Hematopoietic multipotent progenitor cell treated with erythropoietin and hydrocortisone succinate and interleukin-3 and kit ligand, for 15 days (in vitro differentiated cells): ENCODE measurements at places on chromosomes 7 and 10.
A peak's percentile ranks its signal among the peaks of the same experiment; 100 is the strongest.

- DNase-seq: no peak
Observed at GRCh38 chr10:77922566-77923179, 3.9 kb downstream of the DLG5 start.

- no peak for DNase-seq
Observed at GRCh38 chr7:80387634-80388193, 124.2 kb downstream of the GNAT3 start.

- DNase-seq: peak; percentile 50
Observed at GRCh38 chr7:135508883-135509588, 866 bp downstream of the CNOT4 start.

DNA sequence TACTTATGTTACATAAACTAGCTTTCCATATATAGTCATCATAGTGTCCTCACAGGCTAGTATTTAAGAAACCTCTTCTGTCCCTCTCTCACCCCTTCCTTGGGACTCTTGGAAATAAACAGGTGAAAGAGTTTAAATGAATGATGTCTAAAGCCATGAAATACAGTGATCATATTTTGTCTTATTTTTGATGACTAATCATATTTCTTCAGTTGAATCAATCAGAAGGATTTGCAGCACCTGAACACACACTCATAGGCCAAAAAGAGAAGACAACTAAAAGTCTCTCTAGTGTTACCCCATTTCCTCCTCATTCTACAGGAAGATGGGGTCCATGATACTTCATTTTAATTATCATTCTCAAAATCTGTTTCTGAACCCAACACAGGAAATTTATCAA lies 8.6 kb upstream of the ATAD1 start:
- DNase-seq: no peak

- no peak for DNase-seq
Observed at GRCh38 chr7:86933295-86933845, 126.1 kb downstream of the ELAPOR2 start.

- DNase-seq: no peak
Observed at GRCh38 chr10:63208986-63209385, 75.9 kb downstream of the NRBF2 start.

DNA sequence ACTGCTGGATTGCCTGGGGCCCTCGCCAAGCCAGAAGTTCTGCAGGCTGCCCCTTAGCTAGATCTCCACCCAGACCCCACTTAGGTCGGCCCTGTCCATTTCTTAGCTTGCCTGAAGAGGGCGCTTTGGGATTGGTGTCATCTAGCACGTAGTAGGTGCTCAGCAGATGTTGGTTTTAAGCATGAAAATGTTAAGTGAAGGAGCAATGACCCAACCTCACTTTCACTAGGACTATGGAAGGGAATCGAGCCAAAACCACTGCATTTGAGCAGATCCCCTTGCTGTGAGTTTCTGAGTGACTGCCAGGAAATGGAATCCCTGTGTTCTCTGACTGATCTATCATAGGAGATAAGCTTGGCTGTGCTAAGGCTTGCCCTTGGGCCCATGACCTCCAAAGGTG lies 131.7 kb upstream of the EEPD1 start:
- peak; percentile 7 for DNase-seq

DNA sequence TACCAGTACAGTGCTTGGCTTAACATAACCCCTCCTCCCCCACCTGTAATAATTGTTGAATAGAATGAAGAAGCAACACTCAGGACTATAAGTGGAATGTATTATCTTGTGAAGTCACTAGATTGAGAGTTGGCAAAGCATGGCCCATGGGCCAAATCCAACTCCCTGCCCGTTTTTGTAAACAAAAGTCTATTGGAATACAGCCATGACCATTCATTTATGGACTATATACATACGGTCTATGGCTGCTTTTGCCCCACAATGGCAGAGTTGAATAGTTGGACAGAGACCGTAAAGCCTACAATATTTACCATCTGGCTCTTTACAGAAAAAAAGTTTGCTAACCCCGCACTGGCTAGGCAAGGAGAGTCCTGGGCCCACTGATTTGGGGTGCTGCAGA lies 48.1 kb upstream of the CYCS start:
- DNase-seq: no peak

DNA sequence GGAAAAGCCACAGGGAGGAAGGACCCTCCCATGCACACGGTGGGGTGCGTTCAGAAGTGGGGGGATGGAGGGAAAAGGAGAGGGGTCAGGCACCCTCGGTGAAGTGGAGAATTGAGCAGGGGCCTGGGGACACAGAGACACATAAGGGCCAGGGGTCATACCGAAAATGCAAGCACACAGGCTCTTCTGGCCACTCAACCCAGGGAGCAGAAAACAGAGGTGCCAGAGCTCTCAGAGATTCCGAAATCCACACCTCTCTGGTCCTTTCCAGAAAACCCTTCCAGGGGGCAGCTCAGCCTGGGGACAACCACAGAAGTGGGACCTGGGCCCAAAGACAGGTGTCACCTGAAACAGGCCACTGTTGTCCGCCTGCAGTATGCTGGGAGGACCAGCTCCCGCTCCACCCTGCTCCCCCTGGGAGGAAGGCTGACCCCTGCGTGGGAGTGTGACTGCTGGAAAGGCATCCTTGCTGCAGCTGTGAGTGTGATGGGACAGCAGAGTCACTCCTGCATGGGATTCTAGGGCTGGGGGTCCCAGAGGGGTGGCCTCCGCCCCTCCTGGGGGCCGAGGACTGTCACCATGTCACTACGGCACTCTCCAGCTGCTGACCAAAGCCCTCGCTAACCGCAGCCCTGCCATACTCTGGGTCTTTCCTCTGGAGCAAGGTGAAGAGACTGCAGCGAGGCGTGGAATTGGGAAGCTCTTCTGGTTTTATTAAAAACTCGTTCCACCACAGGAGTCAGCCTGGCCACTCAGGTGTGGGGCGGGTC lies 63.1 kb downstream of the TMEM209 start:
- DNase-seq: no peak

GRCh38 chr10:84921701-84922100 lies 593.3 kb downstream of the CCSER2 start:
- DNase-seq: no peak

DNA sequence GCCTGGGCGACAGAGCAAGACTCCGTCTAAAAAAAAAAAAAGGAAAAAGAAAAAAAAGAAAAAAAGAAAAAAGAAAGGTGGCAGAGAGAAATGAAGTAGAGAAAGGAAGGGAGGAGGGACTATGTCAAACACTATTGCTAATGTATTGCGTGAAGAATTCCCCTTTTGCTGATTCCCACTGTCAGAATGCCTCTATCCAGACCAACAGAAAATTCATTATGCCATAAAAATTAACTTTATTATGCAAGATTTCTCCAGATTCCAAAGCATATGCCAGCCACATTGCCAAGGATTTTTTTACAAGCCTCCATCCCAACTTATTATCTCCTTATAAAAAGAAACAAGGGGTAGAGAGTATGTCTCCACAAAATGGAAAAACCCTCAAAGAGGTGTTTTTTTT lies 209.3 kb downstream of the MTERF1 start:
- DNase-seq: no peak

DNA sequence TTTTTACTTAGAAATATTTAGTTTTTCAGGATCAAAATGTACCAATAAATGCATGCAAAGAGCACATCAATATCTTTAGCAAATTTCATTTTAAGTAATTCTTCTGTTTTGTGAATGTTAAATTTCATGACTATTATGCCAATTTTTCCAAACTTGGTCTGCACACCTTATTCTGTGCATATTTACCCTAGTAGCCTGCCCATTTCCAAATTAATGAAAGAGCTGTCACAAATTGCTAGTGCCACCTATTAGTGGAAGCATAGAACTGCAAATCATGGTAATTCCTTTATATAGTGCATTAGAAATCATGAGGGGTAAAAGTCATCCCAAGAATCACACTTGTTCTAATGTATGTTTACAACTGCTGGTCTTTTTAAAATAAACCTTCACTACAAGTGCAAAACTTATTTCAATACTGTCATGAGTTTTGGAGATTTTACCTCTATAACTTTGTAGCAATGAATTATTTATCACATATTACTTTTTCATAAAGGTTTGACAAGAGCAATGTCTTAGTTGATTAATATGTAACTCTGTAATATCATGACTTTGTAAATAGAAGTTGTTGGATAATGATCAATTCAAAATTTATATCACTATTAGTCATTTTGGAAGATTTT lies 5.7 kb downstream of the SEMA3A start:
- no peak for DNase-seq

DNA sequence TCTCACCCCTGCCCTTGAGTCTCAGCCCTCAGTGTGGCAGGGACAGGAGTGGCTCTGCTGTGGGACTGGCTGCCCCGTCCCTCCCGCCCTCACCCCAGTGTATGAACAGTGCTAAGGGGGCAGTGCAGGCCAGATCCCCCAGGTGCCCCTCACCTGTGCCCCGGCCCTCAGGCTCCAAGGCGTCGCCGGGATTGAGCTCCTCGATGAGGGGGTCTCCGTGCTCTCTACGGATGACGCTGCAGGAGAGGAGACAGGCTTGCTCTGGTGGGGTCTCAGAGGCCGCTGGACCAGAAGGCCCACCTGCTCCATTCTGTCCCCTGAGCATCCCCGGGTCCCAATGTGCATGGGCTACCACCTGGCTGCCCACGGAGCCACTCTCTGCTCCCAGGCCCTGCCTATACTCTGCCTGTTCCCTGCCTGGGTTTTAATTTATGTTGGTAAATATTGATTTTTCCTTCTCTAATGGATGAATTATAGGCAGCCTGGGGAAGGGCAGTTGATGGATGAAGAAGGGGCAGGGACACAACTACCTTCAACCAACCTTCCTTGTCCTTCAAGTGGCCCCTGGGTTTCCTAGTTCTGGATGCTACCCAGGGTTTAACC lies 47.2 kb downstream of the GOLGA7B start:
- no peak for DNase-seq

- DNase-seq: no peak
Observed at GRCh38 chr7:5488286-5488878, 64.7 kb upstream of the TNRC18 start.

DNA sequence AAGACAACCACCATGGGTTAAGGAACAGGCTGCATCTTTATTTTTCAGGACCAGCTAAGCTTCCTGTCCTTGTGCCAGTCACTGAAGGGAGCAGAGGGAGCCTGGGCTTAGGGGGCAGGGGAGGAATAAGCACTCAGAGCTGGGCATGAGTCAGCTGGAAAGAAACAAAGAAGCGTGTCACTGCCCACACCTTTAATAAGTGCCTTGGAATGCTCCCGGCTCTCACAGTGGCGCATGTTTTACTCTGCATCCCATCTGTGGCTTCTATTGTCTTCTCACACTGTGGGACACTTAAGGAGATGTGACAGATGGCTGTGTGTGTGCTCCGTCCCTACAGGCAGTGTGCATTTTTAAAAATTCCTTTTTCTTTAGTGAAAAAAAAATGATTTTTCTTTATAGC lies 71.7 kb downstream of the MTURN start:
- DNase-seq: no peak

DNA sequence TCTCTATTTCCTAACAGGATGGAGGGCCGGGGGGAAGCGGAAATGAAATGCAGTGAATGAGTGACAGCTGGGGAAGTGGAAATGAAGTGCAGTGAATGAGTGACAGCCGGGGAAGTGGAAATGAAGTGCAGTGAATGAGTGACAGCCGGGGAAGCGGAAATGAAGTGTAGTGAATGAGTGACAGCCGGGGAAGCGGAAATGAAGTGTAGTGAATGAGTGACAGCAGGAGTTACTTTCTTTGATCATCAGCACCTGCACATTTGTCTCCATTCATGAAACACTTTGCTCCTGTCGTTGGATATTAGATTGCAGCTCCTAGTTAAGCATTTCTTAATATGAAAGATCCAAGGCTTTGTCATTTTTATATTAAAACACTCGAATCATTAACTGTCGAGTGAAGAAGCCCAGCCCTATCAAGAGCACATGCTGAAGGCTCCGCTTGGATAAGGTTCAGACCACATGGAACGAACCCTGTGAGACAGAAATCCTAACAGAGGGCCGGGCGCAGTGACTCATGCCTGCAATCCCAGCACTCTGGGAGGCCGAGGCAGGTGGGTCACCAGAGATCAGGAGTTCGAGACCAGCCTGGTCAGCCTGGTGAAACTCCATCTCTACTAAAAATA lies 406.0 kb upstream of the ADARB2 start:
- DNase-seq: no peak

DNA sequence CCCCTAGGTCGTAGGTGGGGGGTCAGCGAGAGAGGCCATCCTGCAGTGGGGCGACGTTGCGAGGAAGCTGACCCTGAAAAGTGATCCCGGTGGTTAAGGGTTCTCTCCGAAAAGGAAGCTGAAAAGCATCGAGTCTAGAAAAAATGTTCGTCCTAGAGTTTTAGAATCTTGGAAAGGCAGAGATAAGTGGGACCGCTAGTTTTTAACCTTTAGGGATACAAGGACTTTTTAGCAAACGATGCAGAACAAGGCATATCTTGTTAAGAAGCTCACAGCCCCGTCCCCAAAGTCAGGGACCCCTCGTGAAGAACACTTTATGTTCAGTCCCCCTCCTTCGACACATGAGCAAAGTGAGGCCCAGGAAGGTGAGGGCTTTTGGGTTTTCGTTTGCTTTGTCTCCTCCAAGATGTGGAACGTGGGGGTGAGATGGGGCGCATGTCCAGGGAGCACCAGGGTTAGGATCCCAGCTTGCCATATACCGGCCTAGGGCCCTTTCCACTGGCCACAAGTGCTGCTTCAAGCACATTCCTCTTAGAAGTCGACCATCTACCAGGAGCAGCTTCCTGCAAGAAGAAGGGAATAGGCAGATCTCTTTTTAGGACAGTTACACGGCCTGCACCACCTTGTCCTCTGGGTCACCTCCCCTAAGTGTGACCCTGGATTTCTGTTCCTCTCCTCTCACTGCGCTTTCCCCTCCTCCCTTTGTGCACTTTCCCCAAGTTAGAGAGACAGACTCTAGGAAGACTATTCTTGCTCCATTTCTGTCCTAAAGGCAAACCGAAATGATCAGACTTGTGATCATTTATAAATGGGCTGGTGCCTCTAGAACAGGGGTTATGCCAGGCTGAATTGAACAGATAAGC lies 969 bp downstream of the SLC35G1 start:
- DNase-seq: no peak

- no peak for DNase-seq
Observed at GRCh38 chr10:95558593-95559320, 2.4 kb downstream of the SORBS1 start.

GRCh38 chr7:14207138-14207537 lies 217.7 kb upstream of the ETV1 start:
- no peak for DNase-seq

GRCh38 chr10:4028027-4028471 lies 243.0 kb upstream of the KLF6 start:
- DNase-seq: no peak

GRCh38 chr10:76175533-76176165 lies 744.2 kb downstream of the LRMDA start:
- DNase-seq: no peak

GRCh38 chr10:1335642-1336041 lies 279.5 kb downstream of the WDR37 start:
- no peak for DNase-seq

DNA sequence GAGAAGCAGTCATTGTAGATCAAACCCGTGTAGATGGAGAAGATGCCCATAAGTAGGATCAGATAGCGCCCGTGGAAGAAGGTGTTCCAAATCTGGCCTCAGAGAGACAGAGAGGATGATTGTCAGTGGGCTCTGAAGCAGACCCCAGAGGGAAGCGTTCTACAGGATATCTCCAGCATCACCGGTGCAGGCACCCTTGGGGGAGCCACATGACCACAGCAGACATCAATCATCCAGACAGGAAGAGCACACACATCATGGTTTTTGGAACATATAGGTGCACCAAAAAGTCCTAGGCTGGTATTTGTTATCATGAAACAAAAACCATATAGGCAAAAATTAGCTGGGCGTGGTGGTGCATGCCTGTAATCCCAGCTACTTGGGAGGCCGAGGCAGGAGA lies 44.0 kb upstream of the SVOPL start:
- DNase-seq: no peak

GRCh38 chr7:17347401-17347800 lies 48.9 kb downstream of the AHR start:
- DNase-seq: no peak
